NCI-H1694 treated with DMSO at 0.1 percent for 48 hours (cell line): ENCODE measurements at places on chromosomes 16 and 17.

DNA sequence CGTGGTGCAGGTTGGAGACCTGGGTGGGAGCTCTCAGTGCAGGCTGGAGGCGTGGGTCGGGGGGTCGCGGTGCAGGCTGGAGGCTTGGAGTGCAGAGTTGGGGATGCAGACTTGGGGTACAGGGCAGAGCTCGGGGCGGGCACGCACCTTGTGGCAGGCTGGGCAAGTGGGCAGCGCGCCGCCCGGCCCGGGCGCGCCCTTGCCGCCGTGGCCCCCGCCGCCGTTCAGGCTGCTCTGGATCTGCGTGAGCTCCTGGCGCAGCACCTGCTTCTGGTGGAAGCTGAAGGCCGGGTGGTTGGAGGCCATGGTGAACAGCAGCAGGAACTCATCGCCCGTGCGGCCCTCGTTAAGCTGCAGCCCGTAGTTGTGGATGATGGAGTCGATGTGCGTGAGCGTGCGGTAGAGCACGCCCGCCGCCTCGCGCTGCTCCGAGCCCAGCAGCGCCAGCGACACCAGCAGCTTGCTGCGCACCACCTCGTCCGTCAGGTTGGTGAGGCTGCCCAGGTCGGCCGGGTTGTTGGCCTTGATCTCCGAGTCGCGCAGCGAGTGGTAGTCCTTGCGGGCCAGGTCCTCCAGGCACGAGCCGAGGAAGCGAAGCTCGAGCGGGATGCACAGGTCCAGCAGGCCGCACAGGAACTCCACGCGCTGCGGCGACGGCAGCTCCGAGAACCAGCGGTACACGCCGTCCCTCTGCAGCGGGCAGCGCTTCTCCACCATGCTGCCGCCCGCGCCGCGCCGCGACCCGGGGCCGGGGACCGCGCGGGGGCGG lies 1.1 kb downstream of the ZCCHC14 start:
- DNase-seq = no peak

GRCh38 chr17:32240750-32241149 lies 24.9 kb upstream of the RHBDL3 start:
- DNase-seq = no peak

DNA sequence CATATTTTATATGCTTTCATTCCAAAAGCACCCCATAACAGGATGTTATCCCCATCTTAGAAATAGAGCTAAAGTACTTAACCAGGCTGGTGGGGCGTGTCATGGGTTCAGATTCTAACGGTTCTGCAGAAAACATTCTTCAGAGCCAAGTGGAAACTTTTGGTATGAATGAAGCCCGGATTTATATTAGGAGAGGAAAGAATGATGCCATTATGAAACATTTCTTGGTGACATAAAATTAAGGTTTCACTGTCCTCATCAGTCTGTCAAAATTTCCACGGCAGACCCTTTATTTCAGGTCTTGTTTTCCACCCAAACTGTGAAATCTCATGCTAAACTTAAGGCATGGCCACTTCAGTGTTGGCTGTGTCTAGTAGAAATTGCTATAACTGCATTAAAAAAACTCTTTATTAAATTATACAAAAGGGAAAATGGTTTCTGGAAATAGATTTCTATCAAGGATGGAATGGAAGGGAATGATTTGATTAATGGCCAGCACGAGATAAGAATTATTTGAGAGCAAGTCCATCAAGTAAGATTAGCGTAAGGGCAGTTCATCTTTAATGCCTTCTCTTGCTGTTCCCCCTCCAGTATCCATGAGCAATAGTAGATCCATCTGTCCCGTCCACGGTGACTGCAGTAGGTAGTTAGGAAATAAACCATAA lies 11.7 kb downstream of the PRKCA start:
- no peak for DNase-seq

DNA sequence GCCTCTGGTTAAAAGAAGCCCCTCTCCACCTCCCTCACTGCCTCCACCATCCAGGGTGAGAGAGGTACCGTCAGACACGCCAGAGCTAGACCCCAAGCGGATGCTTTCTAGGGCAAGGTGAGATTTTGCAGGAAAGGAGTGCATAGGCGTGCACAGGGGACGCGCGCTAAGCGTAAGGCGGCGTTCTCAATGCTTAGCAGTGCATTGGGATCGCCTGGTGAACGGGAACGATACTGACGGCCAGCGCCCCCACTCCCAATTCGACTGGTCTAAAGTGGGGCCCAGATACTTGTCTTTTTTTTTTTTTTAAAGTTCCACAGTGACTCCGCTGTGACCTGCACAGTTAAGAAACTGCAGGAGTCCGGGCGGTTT lies 57.9 kb upstream of the CREBBP start:
- no peak for DNase-seq

GRCh38 chr17:3867106-3867505 lies 21.1 kb upstream of the NCBP3 start:
- DNase-seq = no peak
